ENCODE measurements at places on chromosomes 6 and 20. TPM values are rescaled to one million over a fixed set of nuclear protein-coding genes. Genes with fewer than 3 reads are reported as not detected.
A peak's percentile ranks its signal among the peaks of the same experiment; 100 is the strongest.

DNA sequence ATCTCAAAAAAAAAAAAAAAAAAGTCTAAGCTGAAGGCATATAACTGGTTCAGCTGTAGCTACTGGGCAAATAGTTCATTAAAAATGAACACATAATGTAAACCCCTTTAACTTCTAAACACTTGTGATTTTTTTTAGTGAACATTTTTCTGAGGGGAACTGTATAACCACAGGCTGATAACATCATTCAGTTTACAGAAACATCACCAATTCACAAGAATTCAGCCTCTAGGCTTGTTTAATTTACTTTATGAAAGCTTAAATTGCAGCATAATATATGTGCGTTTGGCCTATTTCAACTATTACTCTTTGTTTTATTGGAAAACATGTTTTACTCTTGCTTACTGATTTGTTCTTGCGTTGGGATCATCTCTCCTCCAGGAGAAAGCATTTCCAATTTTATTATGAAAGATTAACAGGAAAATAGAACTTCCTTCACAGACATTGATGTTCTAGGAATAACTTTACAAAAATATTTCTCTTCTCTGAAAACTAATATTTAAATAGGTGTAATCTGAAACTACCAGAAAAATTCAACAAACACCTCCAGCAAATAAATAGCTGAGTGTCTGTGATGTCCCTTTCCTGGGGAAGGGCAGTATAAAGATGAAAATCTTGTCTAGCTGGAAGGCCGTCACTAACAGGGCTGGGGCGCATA lies 284.5 kb downstream of the UST start:
- DNase-seq, result peak; percentile 58

DNA sequence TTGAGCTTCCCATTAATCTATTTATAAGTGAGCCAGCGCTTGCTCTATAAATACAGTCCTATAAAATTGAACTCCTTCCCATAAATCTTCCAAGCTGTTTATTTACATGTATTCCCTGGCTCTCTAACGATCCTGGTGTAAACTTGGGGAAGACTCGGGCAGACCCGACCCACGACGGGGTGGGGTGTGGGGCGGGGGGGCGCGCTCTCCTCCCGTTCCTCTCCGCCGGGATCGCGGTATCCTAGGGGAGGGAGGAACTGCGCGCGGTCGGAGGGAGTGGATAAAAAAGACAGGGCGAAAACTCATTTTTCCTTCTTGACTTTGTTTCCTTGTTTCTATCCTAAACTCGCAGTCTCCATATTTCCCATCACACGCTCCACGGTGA lies 31.1 kb downstream of the TFAP2B start:
- no peak for DNase-seq

- no peak for DNase-seq
These were observed at the start of gene SLA2 for GRCh38 chr20:36645998-36646397. Gene SLA2, minus strand, starts transcription at chr20:36646196. Its CDS starts 4,861 bp downstream, at chr20:36641335.

GRCh38 chr6:2460216-2460745 lies 214.9 kb upstream of the GMDS start:
- DNase-seq, result no peak

Gene TRDN
- total RNA-seq, result not detected
